Spleen (tissue), 13 donors: ENCODE measurements at places on chromosomes 5 and 9. TPM values are rescaled to one million over a fixed set of nuclear protein-coding genes. Genes with fewer than 3 reads are reported as not detected.

DNA sequence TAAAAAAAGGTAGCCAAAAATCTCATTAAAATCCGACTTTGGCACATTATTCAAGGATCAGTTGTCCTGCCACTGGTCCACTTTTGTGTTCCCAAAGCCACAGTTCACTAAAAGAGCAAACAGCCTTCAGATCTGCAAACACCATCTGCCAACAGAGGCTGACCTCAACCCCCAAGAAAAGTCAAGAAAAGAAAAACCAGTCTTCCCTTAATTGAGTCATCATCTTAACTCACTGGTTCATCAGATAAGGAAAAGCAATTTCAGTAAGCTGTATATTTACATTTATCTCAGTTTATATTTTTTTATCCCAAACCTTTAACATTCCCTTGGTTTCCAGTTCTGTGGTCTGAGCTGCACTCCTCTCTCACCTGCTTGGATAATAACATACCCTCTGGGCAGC, 21.2 kb downstream of the RASEF start:
- no peaks in the 10 kb centered on the region for H3K4me1 ChIP-seq
- H3K36me3 ChIP-seq: no peaks in the 10 kb centered on the region
- no peak for DNase-seq
- no peak overlapping the region for H3K27ac ChIP-seq
- H3K4me3 ChIP-seq: no peak overlapping the region

KDM3B gene
- total RNA-seq: 69.1 TPM

- no peaks in the 10 kb centered on the region for H3K4me1 ChIP-seq
- no peaks in the 10 kb centered on the region for H3K27me3 ChIP-seq
- H3K4me3 ChIP-seq: no peak overlapping the region
- no peaks in the 10 kb centered on the region for H3K36me3 ChIP-seq
- no peak for DNase-seq
These were observed 8.3 kb upstream of the SPATA31C1 start for GRCh38 chr9:87909310-87910041.

ADAMTS6 gene
- total RNA-seq: 5.4 TPM

DNA sequence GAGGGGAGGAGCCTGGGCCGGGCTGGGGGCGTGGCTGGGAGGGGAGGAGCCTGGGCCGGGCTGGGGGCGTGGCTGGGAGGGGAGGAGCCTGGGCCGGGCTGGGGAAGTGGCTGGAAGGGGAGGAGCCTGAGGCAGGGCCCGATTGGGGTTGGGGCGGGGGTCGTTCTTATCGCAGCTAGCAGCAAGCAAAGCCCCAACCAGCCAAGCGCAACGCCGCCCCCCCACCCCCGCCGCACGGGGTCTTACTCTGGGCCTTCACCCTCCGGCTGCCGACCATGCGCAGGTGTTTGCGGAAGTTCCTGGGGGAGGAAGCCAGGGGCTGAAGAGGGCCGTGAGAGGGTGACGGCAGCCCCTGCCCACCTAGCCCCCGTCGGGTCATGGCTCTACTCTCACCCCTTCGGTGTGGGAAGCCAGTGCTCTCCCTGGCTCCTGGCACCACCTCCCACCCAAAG, 5.0 kb downstream of the NSMF start:
- peak overlapping the region; percentile 74 for H3K27ac ChIP-seq
- H3K27me3 ChIP-seq: no peaks in the 10 kb centered on the region
- no peaks in the 10 kb centered on the region for H3K36me3 ChIP-seq
- peak; percentile 92 for DNase-seq
- peak overlapping the region; percentile 47 for H3K4me3 ChIP-seq
- H3K4me1 ChIP-seq: peaks cover 48% of the 10 kb centered on the region

DNA sequence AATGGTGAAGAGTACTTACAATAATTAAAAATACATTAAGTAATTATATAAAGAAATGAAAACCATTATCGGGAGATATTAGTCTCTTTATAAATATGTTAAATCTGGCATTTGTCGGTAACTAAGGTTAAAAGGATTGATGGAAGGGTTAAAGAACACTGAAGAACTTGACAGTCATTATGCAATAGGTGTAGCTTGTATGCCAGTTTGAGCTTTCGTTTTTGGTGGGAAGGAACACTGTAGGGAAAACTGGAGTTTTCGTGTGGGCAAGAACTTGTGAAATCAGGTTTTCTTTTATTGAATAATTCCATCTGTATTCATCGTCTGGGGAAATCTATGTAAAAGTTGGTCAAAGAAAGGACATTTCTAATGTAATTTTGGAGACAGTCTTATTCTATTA, 142.3 kb downstream of the DMRTA1 start:
- DNase-seq: no peak
- H3K27ac ChIP-seq: no peak overlapping the region
- no peak overlapping the region for H3K4me3 ChIP-seq
- H3K27me3 ChIP-seq: no peaks in the 10 kb centered on the region
- H3K4me1 ChIP-seq: no peaks in the 10 kb centered on the region

GRCh38 chr5:129904102-129904666, at the start of gene CHSY3:
Gene CHSY3 (plus strand): TSS chr5:129904465.
- H3K27me3 ChIP-seq: no peaks in the 10 kb centered on the region
- H3K36me3 ChIP-seq: no peaks in the 10 kb centered on the region
- DNase-seq: peak; percentile 85
- H3K4me1 ChIP-seq: peaks cover 32% of the 10 kb centered on the region
- peak within 1 kb of the TSS; percentile 80 for H3K4me3 ChIP-seq

ARL10 gene
- total RNA-seq: 10.9 TPM

DNA sequence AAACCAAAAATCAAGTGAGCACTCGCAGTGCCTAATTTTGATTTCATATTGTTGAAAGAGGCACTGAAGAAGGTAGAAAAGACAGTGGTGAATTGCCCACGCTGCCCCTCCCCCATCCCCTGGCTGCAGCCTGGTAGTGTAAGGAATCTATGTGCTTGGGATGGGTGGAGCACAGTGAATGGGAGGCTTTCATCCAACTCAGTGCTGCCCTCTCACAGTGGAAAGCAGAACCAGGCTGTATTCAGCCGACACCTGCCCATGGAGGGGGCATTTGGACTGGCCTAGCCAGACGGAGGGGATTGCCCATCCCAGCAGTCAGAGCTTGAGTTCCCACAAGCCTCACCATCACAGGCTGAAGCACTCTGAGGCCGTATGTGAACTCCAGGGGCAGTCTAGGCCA, 800.4 kb upstream of the DMAC1 start:
- H3K36me3 ChIP-seq: no peaks in the 10 kb centered on the region
- H3K4me3 ChIP-seq: no peak overlapping the region
- H3K4me1 ChIP-seq: no peaks in the 10 kb centered on the region
- DNase-seq: no peak

- no peak overlapping the region for H3K27ac ChIP-seq
- no peak for DNase-seq
- no peaks in the 10 kb centered on the region for H3K36me3 ChIP-seq
- H3K4me3 ChIP-seq: no peak overlapping the region
- peaks cover 13% of the 10 kb centered on the region for H3K4me1 ChIP-seq
These were observed 221.0 kb upstream of the KLF4 start for GRCh38 chr9:107710546-107710945.

DNA sequence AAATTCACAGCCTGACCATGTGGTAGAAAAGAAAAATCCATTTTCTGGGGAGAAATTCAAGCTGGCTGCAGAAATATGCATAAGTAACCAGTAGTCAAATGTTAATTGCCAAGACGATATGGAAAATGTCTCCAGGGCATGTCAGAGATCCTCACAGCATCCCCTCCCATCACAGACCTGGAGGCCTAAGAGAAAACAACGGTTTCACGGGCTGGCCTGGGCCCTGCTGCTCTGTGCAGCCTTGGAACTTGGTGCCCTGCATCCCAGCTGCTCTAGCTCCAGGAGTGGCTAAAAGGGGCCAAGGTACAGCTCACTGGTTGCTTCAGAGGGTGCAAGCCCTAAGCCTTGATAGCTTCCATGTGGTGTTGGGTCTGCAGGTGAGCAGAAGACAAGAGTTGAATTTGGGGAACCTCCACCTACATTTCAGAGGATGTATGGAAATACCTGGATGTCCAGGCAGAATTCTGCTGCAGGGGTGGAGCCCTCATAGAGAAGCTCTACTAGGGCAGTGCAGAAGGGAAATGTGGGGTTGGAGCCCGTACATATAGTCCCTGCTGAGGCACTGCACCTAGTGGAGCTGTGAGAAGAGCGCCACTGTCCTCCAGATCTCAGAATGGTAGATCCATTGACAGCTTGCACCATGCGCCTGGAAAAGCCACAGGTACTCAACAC, 49.7 kb downstream of the PTBP3 start:
- no peak overlapping the region for H3K4me3 ChIP-seq
- H3K4me1 ChIP-seq: no peaks in the 10 kb centered on the region
- peaks cover 7% of the 10 kb centered on the region for H3K36me3 ChIP-seq
- no peaks in the 10 kb centered on the region for H3K27me3 ChIP-seq
- no peak for DNase-seq
- no peak overlapping the region for H3K27ac ChIP-seq

ZSWIM6 gene
- total RNA-seq: 16.1 TPM

DNA sequence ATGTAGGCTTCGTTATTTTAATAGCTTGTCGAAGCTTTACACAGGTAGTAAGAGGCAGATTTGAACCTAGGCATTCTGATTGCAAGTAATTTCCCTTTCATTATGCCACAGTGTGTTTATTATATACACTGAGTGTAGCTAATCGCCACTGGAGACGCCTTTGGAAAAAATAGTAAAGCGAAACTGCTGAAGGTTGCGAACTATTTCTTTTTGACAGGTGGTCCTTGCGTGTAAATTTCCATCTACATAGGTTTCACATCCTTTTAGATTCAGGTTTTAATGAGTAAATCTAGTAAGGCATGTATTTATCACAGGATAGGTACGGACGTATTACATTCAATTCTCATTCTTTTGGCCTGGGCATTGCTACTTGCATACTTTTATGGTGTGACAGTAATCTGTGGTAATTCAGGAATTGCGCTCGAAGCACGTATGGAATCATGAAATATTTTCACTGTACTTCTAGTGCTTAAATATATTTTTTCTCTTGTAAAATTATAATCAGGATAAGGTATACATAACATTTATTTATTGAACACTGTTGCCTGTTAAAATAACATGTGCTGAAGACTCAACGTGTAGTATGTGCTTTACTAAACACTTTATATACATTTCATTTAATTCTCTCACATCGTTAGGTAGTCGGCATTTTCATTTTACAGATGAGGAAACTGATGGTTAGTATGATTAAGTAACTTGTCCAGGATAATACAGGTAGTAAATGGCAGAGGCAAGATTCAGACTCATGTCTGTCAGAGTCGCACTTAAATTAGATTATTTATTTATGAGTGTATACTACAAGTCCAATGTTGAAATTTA, 1.8 kb downstream of the MARCHF6 start:
- H3K4me3 ChIP-seq: peak overlapping the region; percentile 95
- no peaks in the 10 kb centered on the region for H3K36me3 ChIP-seq
- peak overlapping the region; percentile 98 for H3K27ac ChIP-seq
- DNase-seq: no peak

DNA sequence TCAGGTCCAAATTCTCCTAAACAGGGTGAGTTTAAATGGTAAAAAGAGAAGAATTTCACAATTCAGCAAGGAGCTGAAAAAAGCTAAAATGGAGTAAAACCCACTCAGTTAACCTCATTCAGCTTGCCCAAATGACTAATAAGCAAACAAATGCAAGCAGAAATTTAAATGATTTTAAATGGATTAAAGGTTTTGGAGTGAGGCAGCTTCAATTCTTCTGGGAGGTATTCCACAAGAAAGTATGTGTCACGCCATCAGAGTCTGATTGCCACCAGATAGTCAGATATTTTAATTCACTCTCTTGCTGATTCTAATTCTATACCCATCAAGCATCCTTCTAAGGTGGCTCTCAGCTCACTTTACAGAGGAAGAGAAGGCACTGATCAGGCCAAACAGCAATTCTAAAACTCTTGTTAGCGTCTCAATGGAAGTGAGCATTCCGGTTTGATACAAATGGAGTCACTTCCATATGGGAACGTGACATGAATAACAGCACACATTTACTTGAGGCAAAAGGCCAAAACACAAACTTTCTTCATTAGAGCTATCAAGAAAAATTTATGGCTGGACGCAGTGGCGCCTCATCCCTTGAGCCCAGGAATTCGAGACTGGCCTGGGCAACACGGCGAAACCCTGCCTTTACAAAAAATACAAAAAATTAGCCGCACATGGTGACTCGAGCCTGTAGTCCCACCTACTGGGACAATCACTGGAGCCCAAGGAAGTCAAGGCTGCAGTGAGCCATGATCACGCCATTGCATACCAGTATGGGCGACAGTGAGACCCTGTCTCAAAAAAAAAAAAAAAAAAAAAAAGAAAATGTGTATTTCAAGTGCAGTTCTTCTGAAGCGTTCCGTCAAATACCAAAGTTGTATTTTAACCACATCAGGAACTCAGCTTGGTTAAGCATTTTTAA, 2.0 kb downstream of the CLK4 start:
- H3K4me3 ChIP-seq: peak overlapping the region; percentile 75
- no peak for DNase-seq
- H3K4me1 ChIP-seq: peaks cover 33% of the 10 kb centered on the region
- no peaks in the 10 kb centered on the region for H3K27me3 ChIP-seq
- H3K27ac ChIP-seq: peak overlapping the region; percentile 100

DNA sequence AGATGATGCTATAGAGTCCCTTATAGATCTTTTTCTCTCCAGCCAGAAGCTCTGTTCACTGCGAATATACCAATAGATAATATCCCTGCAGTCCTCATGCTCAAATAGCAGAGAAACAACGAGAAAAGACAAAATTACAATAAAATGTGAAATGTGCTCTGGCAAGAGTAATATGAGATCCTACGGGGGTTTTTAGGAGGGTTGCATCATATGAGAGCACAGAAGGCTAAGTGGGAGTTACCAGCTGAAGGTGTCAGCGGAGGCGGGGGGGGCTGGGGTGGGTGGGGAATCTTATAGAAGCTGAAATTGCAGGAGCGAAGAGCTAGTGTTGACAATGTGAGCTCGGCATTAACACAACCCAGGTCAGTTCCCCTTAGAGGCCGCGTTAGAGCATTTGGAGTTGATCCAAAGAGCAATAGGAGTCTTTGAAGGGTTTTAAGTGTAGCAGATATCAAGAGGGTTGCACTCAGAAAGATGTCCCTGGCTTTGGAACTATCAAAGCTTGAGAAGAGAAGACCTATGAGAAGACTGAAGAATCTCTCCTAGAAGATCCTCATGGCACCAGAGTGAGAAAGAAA, 109.7 kb downstream of the BASP1 start:
- H3K4me1 ChIP-seq: no peaks in the 10 kb centered on the region
- H3K27ac ChIP-seq: no peak overlapping the region
- no peak overlapping the region for H3K4me3 ChIP-seq
- no peak for DNase-seq
- no peaks in the 10 kb centered on the region for H3K36me3 ChIP-seq

EQTN gene
- total RNA-seq: not detected

DNA sequence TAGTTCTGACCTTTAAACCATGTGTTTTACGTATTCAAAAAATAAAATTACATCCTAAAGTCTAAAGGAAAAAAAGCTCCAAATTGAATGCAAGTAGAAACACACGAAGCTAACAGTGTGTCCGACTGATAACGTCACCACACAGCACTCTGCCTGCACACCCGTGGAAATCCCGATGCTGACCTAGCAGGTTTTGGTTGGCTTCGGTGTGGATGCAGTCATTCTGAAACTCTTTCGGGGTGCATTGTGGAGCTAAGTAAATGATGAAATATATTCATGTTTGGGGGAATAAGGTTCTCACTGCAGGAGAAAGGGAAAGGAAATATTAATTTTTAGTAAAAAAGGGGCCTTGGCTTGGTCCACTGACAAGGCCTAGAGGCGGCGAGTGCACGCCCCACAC, 2.0 kb downstream of the RASGEF1C start:
- H3K27ac ChIP-seq: no peak overlapping the region
- H3K4me1 ChIP-seq: peaks cover 4% of the 10 kb centered on the region
- no peak overlapping the region for H3K4me3 ChIP-seq
- DNase-seq: no peak
- peaks cover 16% of the 10 kb centered on the region for H3K27me3 ChIP-seq

- H3K4me3 ChIP-seq: peak overlapping the region; percentile 10
- H3K27ac ChIP-seq: peak overlapping the region; percentile 85
- no peaks in the 10 kb centered on the region for H3K36me3 ChIP-seq
- DNase-seq: no peak
- peaks cover 87% of the 10 kb centered on the region for H3K4me1 ChIP-seq
- H3K27me3 ChIP-seq: no peaks in the 10 kb centered on the region
These were observed 70.4 kb downstream of the RAPGEF1 start for GRCh38 chr9:131669269-131670157.

PCDHGB7 gene
- total RNA-seq: 11.9 TPM

NME5 gene
- 1.3 TPM for total RNA-seq
